ENCODE measurements at places on chromosomes 5 and 9. TPM values are rescaled to one million over a fixed set of nuclear protein-coding genes. Genes with fewer than 3 reads are reported as not detected.
A peak's percentile ranks its signal among the peaks of the same experiment; 100 is the strongest.

DNA sequence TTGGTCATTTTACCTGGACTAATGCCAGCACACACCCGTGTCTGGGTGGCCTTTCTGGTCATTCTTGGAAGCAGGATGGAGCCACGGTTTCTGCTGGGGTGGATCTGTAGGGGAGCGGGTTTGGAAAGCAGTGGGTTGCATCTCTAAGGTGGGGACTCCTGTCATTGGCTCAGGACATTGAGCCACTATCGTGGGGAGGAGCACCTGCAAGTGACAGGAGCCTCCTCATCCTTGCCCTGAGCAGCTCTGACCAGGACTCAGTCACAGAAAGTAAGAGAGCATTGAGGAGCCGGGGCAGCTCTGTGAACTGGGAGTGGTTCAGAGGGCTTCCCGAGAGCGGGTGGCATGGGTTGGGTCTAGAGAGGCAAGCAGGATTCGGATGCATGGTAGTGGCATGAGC lies 3.7 kb downstream of the B4GALT7 start:
- no peak overlapping the region for H3K27ac ChIP-seq
- H3K4me3 ChIP-seq, result no peak overlapping the region
- H3K27me3 ChIP-seq, result no peaks in the 10 kb centered on the region
- DNase-seq, result peak; percentile 5
- H3K4me1 ChIP-seq, result peaks cover 13% of the 10 kb centered on the region

- no peak overlapping the region for H3K4me3 ChIP-seq
- no peaks in the 10 kb centered on the region for H3K4me1 ChIP-seq
- DNase-seq, result peak; percentile 27
- H3K36me3 ChIP-seq, result no peaks in the 10 kb centered on the region
Measured at GRCh38 chr9:109171926-109172325, 4.9 kb upstream of the FRRS1L start.

- H3K4me3 ChIP-seq, result no peak overlapping the region
- no peak for DNase-seq
- no peaks in the 10 kb centered on the region for H3K36me3 ChIP-seq
Measured at GRCh38 chr5:23440703-23441102, 66.7 kb upstream of the PRDM9 start.

Gene ARRDC1
- polyA plus RNA-seq, result 41.2 TPM

Gene MZB1
- polyA plus RNA-seq, result 0.44 TPM

DNA sequence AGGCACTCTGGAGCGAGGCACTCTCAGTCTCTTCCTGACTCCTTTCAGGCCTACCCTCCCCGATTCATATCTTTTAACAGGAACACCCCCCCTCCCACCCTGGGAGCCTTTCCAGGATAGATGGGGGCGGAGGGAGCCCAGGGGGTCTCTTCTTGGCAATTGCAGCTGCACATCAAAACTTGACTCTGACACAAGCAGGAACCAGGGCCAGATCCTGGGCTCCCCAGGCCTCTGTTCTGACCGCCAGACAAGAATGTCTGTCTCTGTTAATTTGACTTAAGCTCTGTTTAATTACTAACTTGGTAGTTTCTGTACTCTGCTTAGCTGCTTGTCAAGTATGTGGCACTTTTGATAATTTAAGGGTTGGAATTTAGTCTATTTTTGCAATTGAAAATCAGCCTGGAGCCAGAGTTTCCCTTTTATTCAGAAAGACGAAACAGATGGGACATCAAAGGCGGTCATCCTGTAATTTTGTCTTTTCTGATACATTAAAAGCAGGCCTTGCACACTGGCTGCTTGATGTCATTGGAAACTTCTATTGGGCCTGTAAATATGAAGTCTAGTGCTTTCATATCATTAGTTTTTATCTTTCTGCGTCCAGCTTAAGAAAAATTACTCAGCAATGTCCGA lies 43.3 kb downstream of the ACTL7B start:
- H3K4me3 ChIP-seq, result no peak overlapping the region
- H3K4me1 ChIP-seq, result no peaks in the 10 kb centered on the region
- H3K27me3 ChIP-seq, result no peaks in the 10 kb centered on the region
- H3K27ac ChIP-seq, result no peak overlapping the region
- no peaks in the 10 kb centered on the region for H3K36me3 ChIP-seq

DNA sequence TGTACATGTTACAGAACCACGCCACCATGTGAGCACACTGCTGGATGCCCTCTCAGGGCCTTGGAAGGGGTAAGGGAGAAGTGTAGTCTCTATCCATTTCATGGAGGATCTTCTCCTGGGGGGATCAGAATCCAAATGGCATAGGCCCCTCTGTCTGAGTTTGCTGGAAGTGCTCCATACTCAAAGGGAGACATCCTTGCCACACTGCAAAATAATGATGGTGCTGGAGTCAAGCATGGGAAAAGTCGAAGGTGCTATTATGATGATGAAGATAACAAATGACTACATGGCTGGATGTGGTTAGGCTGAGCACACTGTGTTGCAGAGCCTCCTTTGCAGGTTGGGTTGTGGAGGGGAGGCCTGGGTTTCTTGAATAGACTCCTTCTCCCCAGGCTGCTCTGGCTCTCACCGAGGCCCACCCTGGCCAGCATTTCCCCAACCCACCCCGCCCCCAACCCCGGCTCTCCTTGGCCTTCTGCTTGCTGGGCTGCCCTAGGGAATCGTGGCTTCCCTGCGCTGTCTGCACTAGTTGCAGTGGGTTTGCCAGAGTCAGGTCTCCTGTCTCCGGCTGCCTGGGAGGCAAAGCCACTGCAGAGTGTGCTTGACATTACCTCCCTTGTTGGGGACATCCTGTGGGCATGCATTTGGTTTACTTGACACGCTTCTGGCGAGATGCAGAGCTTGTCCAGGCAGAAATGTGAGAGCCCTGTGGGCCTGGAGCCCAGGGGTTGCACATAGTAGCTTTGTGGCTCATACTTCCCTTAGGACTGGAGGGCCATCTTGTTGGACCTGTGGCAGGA lies 3.0 kb downstream of the MVB12B start:
- no peaks in the 10 kb centered on the region for H3K36me3 ChIP-seq
- no peak overlapping the region for H3K4me3 ChIP-seq
- H3K4me1 ChIP-seq, result peaks cover 51% of the 10 kb centered on the region
- DNase-seq, result peak; percentile 26

GRCh38 chr9:36800455-36800854 lies 227.8 kb downstream of the MELK start:
- no peak overlapping the region for H3K4me3 ChIP-seq
- H3K27me3 ChIP-seq, result peaks cover 20% of the 10 kb centered on the region
- no peaks in the 10 kb centered on the region for H3K36me3 ChIP-seq
- H3K4me1 ChIP-seq, result peaks cover 2% of the 10 kb centered on the region
- H3K27ac ChIP-seq, result no peak overlapping the region
- no peak for DNase-seq

Gene IL31RA
- polyA plus RNA-seq, result 0.19 TPM

DNA sequence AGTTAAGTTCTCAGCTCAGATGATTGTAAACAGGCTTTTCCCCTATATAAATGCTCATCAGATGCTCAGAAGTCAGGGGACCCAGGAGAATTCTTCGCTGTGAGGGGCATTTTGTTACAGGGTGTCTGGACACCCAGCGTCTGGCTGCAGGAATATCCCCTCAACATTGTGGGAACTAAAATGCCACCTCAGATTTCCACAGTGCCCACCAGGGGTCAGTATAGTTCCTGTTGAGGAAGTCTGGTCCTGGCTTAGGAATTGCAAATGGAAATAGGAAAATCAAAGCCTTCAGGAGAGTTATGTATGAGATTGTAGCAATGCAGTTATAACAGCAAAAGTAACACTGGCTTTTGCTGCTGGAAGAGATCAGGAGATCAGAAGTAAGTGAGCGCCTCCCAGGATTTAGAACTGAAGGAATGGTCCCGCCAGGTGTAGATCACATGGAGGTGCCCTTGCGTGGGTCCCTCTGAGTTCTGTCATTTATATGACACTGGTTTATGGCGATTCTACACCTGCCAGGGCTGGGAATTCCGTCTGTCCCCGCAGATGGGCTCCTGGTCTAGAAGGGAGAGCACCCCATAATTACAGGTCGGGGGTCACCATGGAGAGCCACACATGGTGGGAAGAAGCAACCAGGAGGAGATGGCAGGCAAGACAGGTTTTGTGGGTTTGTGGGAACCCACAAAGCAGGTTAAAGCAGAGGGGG lies 47.1 kb upstream of the CTSL start:
- peaks cover 20% of the 10 kb centered on the region for H3K36me3 ChIP-seq
- no peak overlapping the region for H3K4me3 ChIP-seq
- H3K27me3 ChIP-seq, result no peaks in the 10 kb centered on the region
- H3K27ac ChIP-seq, result no peak overlapping the region
- DNase-seq, result peak; percentile 88
- no peaks in the 10 kb centered on the region for H3K4me1 ChIP-seq

Gene KIAA1958
- 3.4 TPM for polyA plus RNA-seq

- no peak for DNase-seq
- H3K27me3 ChIP-seq, result no peaks in the 10 kb centered on the region
- no peaks in the 10 kb centered on the region for H3K36me3 ChIP-seq
- no peak overlapping the region for H3K27ac ChIP-seq
- no peak overlapping the region for H3K4me3 ChIP-seq
Measured at GRCh38 chr5:88388476-88389337, 120.1 kb upstream of the TMEM161B start.

Gene NTRK2
- polyA plus RNA-seq, result 8.9 TPM

DNA sequence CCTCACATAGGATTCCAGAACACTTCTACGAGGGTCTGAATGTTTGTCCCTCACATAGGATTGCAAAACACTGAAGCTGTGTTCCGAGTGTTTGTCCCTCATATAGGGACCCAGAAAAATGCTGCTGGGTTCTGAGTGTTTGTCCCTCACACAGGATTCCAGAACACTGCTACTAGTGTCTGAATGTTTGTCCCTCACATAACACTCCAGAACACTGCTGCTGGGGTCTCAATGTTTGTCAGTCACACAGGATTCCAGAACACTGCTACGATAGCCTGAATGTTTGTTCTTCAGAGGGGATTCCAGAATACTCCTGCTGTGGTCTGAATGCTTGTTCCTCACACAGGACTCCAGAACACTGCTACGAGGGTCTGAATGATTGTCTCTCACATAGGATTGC lies 218.7 kb downstream of the FOXD4L6 start:
- no peaks in the 10 kb centered on the region for H3K27me3 ChIP-seq
- H3K4me1 ChIP-seq, result no peaks in the 10 kb centered on the region
- H3K27ac ChIP-seq, result no peak overlapping the region
- no peak for DNase-seq

DNA sequence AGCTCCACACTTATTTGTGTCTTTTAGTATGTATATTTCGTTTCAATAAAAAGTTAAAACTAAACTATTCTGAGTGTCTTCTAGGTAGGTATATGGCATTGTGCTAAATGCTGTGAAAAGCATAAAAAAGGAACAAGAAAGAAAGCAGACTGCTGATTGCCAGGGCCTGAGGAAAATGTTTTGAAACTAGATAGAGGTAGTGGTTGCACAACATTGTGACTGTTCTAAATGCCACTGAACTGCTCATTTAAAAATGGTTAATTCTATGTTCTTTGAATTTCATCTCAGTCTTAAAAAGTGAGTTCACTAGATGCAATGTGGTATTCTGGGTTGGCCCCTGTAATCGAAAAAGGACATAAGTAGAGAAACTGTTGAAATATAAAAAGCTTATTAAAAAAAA lies 2.6 kb upstream of the ALAD start:
- no peaks in the 10 kb centered on the region for H3K27me3 ChIP-seq
- peaks cover 15% of the 10 kb centered on the region for H3K36me3 ChIP-seq
- H3K4me1 ChIP-seq, result peaks cover 17% of the 10 kb centered on the region
- DNase-seq, result no peak

- no peaks in the 10 kb centered on the region for H3K27me3 ChIP-seq
- peaks cover 32% of the 10 kb centered on the region for H3K4me1 ChIP-seq
- no peak for DNase-seq
- no peaks in the 10 kb centered on the region for H3K36me3 ChIP-seq
- H3K27ac ChIP-seq, result no peak overlapping the region
- H3K4me3 ChIP-seq, result no peak overlapping the region
Measured at GRCh38 chr5:116372931-116373597, 201.6 kb downstream of the SEMA6A start.

- no peak for DNase-seq
- no peak overlapping the region for H3K4me3 ChIP-seq
- peaks cover 7% of the 10 kb centered on the region for H3K4me1 ChIP-seq
- no peaks in the 10 kb centered on the region for H3K36me3 ChIP-seq
Measured at GRCh38 chr9:2019723-2020122, 4.6 kb downstream of the SMARCA2 start.

GRCh38 chr5:127311349-127311748 lies 20.8 kb downstream of the MEGF10 start:
- peaks cover 26% of the 10 kb centered on the region for H3K4me1 ChIP-seq
- H3K27ac ChIP-seq, result peak overlapping the region; percentile 91
- DNase-seq, result peak; percentile 54
- no peaks in the 10 kb centered on the region for H3K36me3 ChIP-seq

- no peak for DNase-seq
- peaks cover 29% of the 10 kb centered on the region for H3K36me3 ChIP-seq
- H3K27ac ChIP-seq, result no peak overlapping the region
- no peaks in the 10 kb centered on the region for H3K4me1 ChIP-seq
- no peaks in the 10 kb centered on the region for H3K27me3 ChIP-seq
Measured at GRCh38 chr9:87682085-87682484, 43.8 kb upstream of the CTSL start.

GRCh38 chr9:23615569-23615968 lies 210.5 kb downstream of the ELAVL2 start:
- H3K36me3 ChIP-seq, result no peaks in the 10 kb centered on the region
- peaks cover 14% of the 10 kb centered on the region for H3K4me1 ChIP-seq
- H3K27me3 ChIP-seq, result no peaks in the 10 kb centered on the region
- DNase-seq, result no peak

- DNase-seq, result no peak
- no peak overlapping the region for H3K27ac ChIP-seq
- H3K4me1 ChIP-seq, result peaks cover 3% of the 10 kb centered on the region
- H3K36me3 ChIP-seq, result no peaks in the 10 kb centered on the region
- no peak overlapping the region for H3K4me3 ChIP-seq
Measured at GRCh38 chr5:122408592-122409224, 96.7 kb downstream of the SNCAIP start.

Gene SLC36A2
- polyA plus RNA-seq, result not detected

DNA sequence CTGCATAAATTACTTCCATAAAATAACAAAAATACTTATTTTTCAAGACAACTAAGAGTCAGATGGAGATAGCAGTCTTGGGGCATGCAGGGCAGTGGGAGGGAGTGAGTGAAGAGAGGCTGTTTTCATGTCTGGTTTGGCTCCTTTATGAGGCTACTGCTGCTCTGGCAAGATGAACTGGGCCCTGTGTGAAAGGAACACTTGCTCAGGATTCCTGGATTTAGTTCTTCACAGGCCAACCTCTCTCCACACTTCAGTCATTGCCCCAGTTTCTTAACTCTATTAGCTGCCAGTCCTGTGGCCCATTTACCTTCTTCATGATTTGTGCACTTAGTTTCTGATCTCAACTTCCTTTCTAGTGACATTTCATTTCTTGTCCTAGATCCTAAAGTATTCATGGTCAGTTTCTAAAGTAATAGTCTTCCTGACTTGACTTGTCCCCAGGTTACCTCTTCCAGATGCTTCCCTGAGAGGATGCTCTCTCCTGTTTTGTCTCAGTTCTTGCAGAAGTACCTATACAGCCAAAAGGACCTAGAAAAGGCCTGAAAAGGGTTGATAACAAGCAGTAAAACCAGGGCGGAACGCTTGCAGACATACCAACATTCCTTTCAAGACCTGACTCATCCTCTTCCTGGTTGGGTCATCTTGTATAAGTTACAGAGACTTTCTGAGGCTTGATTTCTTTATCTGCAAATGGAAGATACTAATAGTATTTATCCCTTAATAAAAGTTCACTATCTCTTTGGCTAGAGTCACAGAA lies 77.0 kb upstream of the ZFAND5 start:
- DNase-seq, result no peak
- H3K4me1 ChIP-seq, result no peaks in the 10 kb centered on the region
- no peak overlapping the region for H3K27ac ChIP-seq
- H3K27me3 ChIP-seq, result no peaks in the 10 kb centered on the region

- H3K36me3 ChIP-seq, result peaks cover 36% of the 10 kb centered on the region
- no peaks in the 10 kb centered on the region for H3K4me1 ChIP-seq
- H3K27ac ChIP-seq, result no peak overlapping the region
- H3K4me3 ChIP-seq, result no peak overlapping the region
Measured at GRCh38 chr5:134889335-134889734, 15.2 kb downstream of the TXNDC15 start.

Gene DNM1
- 61.2 TPM for polyA plus RNA-seq

Data from muscle of leg (tissue), 16 donors.